ENCODE measurements at places on chromosomes 2 and 18.

DNA sequence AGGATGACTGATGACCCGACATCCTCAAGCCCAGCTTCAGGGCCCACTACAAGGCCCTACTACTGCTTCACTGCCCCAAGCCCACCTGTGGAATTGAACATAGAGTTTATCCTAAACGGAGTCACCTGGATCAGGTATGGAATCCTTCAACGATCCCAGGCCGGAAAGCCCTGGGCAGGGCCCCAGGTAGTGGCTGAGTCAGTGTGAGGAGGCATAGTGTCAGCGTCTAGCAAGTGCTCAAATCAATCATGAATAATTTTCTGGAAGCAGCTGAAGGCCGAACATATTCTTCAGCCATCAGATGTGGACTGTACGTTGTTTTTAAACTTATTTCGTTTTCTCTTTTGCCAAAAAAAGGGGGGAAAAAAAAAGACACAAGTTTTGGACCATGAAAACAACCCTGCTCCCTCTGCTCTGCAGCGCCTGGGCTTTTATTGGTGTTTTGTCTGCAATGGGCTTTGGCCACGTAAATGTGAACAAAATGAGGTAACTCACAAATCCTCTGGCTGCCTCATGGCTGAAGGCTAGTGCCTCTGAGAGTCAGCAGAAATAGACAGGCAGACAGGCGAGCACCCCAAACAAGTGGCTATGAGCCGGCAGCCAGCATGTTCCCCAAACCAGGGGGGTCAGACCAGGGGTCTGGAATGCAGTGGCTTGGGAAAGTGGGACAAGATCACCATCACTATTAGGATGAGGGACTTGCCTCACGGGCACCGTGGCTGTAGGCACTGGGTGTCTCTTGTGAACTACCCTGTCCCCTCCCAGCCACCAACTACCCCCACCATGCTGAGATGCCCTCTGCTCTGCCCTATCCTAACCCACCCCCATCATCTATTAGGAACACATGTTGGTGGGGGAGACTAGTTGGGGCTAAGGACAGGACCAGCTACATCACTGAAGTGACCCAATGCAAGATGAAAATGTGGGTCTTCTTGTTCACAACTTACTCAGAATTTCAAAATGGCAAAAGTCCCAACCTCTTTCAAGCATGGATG, 51.4 kb downstream of the TTC32 start:
- no peak for DNase-seq

DNA sequence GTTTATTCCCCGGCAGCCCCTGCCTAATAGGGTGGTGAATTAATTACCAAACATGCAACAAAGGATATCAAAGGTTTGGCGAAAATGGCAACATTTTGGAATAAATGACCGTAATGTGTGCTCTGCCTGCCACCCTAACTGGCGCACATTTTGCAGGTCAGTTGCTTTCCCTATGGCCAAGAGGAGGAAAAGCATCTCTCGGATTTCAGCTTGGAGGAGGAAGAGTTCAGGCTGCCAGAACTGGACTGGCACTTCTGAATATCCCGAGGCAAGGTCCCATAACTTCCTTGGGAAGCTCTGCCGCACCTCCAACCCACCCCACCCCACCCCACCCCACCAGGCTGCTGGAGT, 37.1 kb downstream of the SLC25A52 start:
- no peak for DNase-seq

- no peak for DNase-seq
Measured at GRCh38 chr18:21904856-21905255, 164.3 kb downstream of the MIB1 start.

GRCh38 chr2:71682341-71682740, 229.0 kb downstream of the DYSF start:
- DNase-seq, result no peak

- peak; percentile 51 for DNase-seq
Measured at GRCh38 chr2:26245810-26246209, 1.1 kb downstream of the HADHB start.

DNA sequence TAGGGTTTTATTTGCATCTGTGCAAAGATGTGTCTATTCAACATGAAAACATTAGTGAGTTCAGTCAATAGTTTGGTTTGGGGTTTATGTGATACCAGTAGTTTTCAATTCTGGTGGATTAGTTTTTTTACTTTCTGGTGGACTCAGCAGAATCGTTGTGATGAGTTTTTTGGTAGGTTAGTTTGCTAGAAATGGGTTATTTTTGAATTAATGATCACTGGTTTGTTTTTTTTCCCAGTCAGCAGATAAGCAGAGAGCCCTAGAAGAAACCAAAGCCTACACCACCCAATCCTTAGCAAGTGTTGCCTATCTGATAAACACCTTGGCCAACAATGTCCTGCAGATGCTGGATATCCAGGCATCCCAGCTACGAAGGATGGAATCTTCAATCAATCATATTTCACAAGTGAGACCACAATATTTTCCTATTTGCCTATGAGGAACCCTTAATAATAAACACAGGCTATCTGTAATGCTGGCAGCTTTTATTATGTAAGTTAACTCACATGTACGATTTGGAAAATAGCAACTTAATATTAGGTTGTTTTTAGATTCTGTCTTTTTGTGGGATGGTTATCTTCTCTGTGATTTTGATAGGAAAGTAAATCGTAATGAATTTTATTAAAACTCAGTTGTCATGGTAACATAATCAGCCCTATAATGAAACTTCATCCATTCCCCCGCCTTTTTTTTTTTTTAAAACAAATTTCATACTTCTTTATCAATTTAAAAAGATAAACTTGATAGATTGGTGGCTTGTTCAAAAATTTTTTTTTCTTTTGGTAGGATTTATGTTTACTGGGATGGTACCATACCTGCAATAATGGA, 38.7 kb downstream of the ABI2 start:
- DNase-seq, result no peak

GRCh38 chr2:176682278-176682677, 413.0 kb downstream of the MTX2 start:
- peak; percentile 2 for DNase-seq

DNA sequence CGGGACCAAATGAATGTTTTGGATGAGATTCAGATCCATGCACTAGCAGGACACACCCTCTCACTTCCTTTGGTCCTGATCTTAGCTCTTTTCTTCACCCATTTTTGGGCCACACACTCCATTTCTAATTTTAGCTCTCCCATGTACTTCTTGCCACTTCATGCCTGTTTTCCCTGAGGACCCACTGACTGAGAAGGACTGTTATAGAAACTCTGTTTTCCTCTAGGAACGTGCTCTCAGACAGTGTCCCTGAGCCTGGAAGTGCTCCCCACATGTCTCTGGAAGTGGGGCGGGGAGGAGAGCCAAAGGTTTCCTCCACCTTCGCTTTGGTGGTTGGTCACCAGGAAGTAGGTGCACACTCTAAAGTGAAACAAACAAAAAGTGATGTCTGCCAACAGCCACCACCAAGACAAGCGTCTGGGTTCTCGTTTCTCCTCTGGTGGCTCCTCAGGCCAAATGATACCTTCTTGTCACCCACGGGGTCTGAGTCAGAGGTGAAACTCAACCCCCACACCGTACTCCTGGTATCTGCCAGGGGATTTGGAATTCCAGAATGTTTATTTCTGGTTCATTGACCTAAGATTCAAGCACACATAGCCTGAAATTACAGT, 74.7 kb downstream of the MERTK start:
- no peak for DNase-seq

GRCh38 chr2:200380091-200380561, 73.6 kb downstream of the SPATS2L start:
- DNase-seq, result no peak

GRCh38 chr2:54204476-54204875, 51.6 kb downstream of the TSPYL6 start:
- peak; percentile 36 for DNase-seq

GRCh38 chr2:30649278-30649677, 158.0 kb downstream of the CAPN13 start:
- no peak for DNase-seq

DNA sequence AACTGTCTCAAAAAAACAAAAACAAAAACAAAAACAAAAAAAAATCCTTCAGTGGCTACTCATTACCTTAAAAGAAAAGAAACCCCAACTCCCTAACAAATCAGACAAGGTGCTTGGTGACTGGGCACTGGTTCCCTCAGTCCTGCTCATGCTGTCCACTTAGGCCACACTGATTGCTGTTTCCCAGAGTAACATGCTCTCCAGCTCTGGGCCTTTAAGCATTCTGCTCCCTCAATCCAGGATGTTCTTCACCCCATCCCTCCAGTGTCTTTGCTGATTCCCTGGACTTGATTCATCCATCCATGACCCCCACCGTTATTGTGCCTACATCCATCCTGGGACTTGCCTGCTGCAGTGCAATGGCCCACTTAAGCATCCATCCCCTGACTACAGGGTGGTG, 16.4 kb upstream of the XPO1 start:
- no peak for DNase-seq

DNA sequence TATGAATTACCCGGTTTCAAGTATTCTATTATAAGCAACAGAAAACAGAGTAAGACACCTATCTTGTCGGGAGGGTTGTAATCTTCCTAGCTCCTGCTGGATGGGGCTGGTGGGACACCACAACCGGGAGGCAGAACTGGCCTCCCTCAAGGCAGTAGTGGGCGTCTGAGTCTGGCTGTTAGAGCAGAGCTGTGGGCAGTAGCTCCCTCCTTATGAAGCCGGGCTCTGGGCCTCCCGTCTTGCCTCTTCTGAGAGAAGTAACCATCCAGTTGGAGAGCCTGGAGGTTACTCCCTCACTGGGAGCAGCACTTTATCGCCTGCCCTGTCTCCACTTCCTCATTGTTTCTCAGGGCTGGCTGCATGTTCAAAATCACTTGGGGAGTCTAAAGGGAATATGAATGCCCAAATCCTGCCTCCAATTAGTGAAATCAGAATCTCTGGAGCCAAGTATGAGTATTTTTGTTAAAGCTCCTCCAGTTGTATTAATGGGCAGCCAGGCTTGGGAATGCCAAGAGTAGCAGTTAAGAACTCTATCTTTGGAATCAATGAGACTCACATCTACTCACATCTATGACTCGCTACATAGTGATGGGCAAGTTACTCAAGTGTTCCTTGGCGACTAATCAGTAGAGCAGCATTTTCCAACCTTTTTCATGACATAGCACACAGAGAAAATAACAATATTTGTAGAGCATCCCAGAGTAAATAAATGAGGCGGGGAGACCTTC, 27.3 kb upstream of the NRP2 start:
- DNase-seq, result peak; percentile 77

- no peak for DNase-seq
Measured at GRCh38 chr2:198324071-198324470, 519.7 kb downstream of the PLCL1 start.

- DNase-seq, result no peak
Measured at GRCh38 chr2:120231564-120231973, 8.4 kb upstream of the TMEM185B start.

GRCh38 chr2:234626566-234627130, 129.8 kb upstream of the ARL4C start:
- DNase-seq, result no peak

DNA sequence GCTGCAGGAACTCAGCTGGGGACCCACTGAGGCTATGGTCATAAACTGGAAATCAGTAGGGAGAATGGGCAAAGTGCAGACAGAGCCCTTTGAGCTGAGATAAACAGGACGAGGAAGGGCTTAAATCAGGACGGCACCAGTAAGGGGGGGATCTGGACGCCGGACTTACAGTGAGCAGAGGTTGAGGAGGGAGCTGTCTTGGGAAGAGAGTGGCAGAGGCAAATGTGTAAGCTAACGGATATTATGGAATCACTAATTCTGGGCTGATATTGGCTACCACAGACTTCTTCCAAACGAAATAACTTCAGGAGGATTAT, 539 bp downstream of the CYP27A1 start:
- peak; percentile 27 for DNase-seq

GRCh38 chr2:219252900-219253752, at the start of gene TUBA4B:
TUBA4B (plus strand) TSS chr2:219253243; CDS start chr2:219253408, 165 bp downstream.
- peak; percentile 43 for DNase-seq

DNA sequence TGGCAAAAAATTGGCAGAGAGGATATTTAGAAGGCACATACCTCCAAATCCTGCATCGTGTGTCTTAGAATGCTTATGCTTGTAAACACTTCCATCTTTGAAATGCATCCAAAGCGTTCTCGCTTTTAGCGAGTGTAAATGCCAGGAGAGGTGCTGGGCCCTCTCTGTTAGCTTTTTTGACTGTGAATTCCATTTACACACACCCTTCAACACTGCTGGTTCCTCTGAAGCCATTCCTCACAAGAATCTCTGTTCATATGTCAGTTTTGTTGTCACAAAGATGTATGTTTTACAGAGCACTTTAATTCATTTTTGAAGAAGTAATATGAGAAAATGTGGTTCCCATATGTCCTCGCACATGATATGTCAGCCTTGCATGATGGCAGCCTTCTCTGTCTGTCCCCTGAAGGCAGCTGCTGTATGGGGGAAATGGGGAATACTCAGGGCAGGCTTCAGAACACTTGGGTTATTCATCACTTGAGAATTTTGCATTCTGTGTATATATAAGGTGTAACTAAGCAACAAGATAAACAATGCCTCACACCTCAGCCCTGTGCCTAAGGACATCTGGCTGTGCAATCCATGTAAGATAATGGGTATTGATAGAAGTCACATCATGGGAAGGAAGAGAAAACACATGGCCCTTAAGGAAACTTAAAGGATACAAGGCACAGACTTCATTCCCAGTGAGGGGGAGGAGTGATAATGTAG, 52.3 kb downstream of the RAB27B start:
- peak; percentile 19 for DNase-seq

DNA sequence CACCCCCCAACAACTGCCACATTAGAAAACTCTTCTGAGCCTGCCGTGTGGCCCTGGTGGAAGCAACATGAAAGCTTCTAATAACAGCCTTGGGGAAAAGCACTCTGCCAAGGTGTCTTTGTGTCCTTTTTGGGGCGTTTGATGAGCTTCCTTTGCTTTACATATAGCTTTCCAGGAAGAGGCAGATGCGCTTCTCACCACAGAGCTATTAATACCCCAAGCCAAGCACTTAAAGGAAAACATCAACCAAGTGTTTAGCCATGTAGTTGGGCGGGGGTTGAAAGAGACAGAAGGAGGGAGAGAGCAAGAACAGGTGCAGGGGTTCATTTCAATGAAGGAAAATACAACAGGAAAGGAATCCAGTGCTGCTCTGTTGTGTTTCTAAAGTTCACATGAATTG, 176.1 kb downstream of the VAPA start:
- DNase-seq, result no peak

DNA sequence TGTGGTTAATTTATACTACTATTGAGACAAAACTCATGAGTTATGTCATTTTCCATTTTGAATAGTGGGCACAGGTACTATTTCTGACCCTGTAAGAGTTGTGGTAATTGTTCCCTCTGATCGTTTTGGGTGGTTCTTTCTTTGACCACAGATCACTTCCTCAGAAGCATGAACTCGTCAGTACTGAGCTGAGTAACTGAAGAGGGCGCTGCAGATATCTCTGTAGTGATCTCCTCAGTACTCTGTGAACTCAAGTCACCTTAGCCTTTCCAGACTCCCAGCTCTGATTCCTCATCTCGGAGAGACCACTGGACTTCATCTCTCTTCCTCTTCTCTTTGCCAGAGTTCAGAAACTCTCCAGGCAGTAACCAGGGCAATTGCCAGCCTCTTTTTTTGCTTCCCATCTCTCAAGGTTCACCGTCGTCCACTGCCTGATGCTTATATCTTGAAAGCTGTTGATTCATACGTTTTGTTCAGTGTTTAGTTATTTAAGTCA, 9.4 kb upstream of the IL1RL1 start:
- no peak for DNase-seq

GRCh38 chr18:21702602-21703001, 2.0 kb downstream of the ABHD3 start:
- no peak for DNase-seq
